Bone marrow (tissue), 2 donors: ENCODE measurements at places on chromosomes 3 and 15.

DNA sequence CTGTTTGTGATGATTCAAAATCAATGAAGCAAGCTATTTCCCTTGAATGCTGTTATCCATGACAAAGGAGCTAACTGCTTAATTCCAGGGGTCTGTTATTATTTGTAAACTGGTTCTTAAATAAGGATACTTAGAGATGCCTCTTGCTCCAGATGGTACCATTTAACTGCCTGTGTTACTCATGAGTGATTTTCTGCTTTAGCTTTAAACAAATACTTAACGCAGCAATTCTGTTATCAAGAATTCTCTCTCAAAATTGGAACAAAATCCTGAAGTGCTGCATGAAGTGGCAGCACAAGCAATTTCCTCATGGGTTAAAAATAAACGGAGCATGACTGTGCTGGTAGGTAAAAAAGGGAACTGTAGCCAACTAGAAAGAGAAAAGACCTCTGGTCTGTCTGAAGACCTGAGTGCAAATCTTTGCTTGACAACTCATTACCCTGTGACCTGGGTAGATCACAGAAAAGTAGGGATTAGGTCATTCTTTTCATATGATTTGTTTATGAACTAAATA, 62.5 kb upstream of the GBE1 start:
- peak; percentile 86 for DNase-seq

DNA sequence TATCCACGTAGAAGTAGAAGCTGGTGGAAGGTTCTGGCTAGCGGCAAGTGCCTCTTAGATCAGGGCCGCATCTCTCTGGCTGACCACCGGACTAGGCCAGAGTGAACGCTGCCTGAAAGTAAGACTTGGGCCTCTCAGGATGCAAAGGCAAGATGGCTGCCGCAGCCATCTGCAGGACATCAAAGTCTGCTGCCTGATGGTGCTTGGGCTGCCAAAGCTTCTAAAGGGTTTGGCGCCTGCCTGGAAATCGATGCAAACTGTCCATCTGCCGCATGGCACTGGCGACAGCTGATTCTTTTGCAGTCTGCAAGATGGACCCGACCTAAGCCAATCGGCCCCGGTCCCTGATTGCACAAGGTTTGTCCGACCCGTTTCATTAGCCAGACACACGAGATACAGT, 196.7 kb upstream of the TBC1D5 start:
- DNase-seq, result no peak

GRCh38 chr3:194632809-194633348, 340 bp downstream of the TMEM44 start:
- no peak for DNase-seq

GRCh38 chr15:81502439-81502838, 128.4 kb upstream of the TMC3 start:
- DNase-seq, result no peak

DNA sequence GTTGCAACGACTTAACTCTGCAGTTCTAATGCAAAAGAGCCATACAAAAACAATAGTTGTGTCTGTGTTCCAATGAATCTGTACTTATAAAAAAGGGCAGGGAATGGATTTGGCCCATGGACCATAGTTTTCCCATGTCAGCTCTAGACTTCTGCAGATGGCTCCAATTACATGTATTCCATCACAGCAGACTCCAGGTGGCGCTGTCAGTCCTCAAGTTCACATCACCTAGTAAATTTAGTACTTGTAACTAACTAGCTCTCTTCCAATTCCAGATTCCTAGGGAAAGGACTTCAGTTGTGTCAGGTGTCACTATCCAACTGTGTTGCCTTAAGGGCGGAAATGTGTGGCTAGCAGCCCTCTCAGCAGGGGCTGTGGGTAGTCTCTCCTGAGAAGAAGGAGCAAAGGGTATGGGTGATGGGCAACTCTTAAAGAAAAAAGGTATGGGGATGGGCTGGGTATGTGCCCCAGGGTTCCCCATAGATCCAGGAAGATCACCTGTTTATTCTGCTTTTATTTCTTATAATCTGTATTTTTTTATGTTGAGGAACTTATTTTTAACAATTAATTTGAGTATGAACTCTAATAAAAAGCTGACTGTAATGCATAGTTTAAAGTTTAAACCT, 36.2 kb downstream of the BBS4 start:
- peak; percentile 51 for DNase-seq
